Right cardiac atrium (tissue), 5 donors: ENCODE measurements at places on chromosomes 6 and 20.

- DNase-seq: no peak
Measured at GRCh38 chr6:36195471-36196112, 952 bp upstream of the BRPF3 start.

- DNase-seq: peak; percentile 62
Measured at GRCh38 chr20:54214566-54214965, 6.7 kb downstream of the PFDN4 start.

DNA sequence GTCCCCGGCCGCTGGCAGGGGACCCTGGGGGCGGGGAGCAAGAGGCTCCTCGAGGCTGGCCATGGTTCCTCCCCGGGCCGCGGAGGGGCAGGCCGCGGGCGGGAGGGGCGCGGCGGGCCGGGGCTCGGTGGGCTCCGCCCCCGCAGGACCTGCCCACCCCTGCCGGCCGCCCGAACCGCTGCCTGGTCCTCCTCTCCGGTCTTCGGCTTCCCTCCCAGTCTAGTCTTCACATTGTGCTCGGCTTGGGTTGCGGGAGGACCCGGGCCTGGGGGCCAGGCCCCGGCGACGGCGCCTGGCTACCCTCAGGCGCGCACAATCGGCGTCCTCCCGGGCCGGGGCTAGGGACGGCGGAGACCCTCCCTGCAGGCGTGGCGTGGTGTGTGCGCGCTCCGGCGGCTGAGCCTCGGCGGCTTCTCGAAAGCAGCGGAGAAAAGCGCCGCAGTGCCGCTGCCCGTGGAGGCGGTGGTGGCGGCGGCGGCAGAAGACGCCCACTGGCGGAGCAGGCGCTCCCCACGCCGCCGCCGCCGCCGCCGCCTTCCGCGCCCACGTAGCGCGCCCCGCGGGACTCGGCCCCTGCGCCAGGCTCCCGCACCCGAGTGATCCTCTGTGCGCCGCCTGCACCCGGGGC is at the start of gene PDE10A:
TSS of gene PDE10A (minus strand) at position 493 of the 628 bp plus-strand sequence. CDS start at position 63, 430 bp downstream.
- DNase-seq: peak; percentile 88

- no peak for DNase-seq
Measured at GRCh38 chr6:43747784-43748183, 22.2 kb upstream of the VEGFA start.
